Renal cortical epithelial cell (primary cell): ENCODE measurements at places on chromosomes 7 and 10.

GRCh38 chr7:134422008-134422407 is 36.9 kb downstream of the AKR1B1 start:
- peak; percentile 48 for DNase-seq

DNA sequence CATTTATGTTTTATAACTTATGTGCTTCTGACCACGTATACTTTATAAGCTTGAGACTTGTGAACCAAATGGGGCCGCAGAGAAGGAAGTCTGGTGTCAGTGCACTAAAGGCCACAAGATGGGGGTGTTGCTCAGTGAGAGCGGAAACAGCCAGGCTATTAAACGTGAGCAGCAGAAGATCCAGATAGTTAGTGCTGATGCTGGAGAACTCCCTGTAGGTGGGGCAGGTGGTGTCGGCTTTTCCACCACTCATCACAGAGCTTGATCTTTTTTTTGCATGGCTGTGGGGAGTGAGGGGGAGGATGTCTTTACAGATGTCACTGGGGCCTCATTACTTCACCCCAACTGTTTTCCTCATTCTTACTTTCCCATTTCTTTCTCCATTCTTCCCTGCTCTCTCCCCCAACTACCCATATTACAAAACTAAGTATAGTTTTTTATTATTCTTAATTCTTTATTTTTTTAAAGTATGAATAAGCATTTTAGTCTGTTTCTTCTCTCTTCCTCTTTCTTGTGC is 34.7 kb downstream of the ACADSB start:
- DNase-seq: peak; percentile 66

DNA sequence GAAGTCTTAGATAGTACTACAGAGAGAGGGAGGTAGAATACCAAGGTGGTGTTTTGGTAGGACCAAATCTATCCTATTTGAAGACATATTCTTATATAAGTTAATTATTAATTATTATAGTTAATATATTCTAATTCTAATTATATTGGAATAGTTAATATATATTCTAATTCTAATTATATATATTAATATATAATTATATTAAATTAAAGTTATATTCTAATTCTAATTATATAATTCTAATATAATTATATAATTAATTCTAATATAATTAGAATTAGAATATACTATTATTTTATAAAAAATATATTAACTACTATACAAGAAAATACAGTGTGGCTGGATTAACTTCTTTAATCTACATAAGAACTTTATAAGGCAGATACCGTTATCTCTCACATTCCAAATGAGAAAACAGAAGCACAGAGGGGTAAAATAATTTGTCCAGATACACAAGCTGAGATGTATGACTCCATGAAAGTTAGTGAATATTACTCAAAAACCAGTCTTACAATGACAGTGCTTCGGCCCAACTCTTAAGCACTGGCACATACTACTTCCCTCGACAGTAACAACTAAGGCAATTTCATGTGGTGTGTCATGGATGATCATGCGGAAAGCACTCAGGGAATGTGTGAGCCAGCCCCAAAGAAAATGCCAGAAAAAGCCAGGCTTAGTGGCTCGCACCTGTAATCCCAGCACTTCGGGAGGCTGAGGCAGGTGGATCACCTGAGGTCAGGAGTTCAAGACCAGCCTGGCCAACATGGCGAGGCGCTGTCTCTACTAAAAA is 42.6 kb downstream of the TYW1B start:
- DNase-seq: peak; percentile 61

DNA sequence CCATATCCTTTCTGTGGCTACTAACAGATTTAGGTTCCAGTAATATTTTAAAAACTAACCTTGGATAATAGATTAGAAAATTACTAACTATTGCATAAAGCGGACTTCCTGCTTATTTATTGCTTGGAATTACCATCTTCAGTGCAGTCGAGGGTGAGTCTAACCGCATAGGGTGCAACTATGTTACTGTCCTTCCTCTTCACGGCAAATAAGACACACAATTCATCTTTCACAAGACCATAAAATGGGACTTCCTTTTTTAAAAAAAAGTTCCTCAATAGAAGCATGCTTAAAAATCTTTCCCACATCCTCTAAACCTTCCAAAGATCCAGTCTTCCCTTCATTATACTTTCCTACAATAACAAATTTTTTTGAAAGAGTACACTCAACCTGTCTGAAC is 2.1 kb downstream of the SLC25A40 start:
- no peak for DNase-seq

- DNase-seq: peak; percentile 95
Measured at GRCh38 chr10:23354630-23355279, 10.2 kb upstream of the C10orf67 start.

GRCh38 chr10:88184543-88185297 is 321.3 kb downstream of the PTEN start:
- DNase-seq: peak; percentile 9
